Stimulated activated CD4-positive, alpha-beta T cell treated with anti-CD3 and anti-CD28 coated beads, Interleukin-15, amount 100 ng/mL, for 1 hour (primary cell): ENCODE measurements at places on chromosomes 4 and X.

DNA sequence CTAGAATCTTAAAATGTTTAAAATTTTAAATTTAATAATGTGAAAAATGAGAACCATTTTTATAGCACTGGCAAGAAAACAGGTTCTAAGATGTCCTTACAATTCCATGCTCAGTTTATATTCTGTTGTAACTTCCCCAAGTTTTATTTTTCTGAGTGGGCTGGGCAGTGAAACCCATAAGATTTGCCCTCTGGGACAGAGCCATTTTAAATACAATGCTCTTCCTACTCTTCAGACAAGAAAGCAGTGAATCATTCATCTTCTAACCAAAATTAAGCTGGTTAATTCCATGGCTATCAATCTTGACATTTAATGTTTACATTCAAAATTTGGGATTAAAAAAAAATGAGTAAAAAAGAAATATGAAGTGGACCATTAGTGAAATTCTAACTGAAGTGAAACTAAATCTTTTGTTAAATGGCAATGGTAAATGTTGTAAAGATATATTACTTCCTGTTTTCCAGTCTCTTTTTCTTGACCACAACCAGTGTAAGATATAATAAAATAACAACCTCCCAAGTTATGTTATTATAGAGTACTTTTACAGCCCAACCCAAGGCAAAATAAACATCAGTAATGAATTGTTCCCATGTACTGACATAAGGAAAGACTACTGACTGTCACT, 37.2 kb upstream of the PTPN13 start:
- no peak for DNase-seq

- no peak for DNase-seq
Observed at GRCh38 chr4:24856586-24856985, 56.3 kb downstream of the CCDC149 start.

GRCh38 chr4:1408418-1408817, 2.2 kb upstream of the NKX1-1 start:
- no peak for DNase-seq

DNA sequence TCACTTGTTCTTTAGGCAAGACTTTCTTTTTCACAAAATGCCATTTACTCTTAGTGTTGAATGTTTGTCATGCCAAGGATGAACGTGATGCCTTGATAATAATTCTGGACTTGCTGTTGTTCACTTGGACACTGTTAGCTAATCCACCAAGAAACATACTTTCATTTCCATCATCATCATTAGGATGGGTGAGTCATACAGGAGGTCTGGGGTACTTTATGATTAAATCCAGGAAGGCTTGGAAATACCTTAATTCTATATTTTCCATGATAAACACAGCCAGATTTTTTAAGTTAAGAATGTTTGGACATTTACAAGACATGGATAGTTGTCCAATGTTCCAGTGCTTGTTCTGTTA, 260.7 kb upstream of the GIMD1 start:
- DNase-seq, result no peak

GRCh38 chrX:110713666-110714065, 82.0 kb downstream of the CHRDL1 start:
- no peak for DNase-seq

GRCh38 chr4:74451214-74451661, 6.3 kb downstream of the AREG start:
- no peak for DNase-seq

GRCh38 chr4:153523164-153523796, 57.1 kb downstream of the TMEM131L start:
- DNase-seq, result no peak

GRCh38 chrX:110418316-110419235, 59.9 kb downstream of the RTL9 start:
- no peak for DNase-seq

- no peak for DNase-seq
Observed at GRCh38 chr4:79854856-79855502, 218.1 kb downstream of the ANTXR2 start.

- no peak for DNase-seq
Observed at GRCh38 chr4:42293967-42294813, 103.1 kb upstream of the SHISA3 start.

- DNase-seq, result no peak
Observed at GRCh38 chr4:95304898-95305297, 243.9 kb downstream of the UNC5C start.

DNA sequence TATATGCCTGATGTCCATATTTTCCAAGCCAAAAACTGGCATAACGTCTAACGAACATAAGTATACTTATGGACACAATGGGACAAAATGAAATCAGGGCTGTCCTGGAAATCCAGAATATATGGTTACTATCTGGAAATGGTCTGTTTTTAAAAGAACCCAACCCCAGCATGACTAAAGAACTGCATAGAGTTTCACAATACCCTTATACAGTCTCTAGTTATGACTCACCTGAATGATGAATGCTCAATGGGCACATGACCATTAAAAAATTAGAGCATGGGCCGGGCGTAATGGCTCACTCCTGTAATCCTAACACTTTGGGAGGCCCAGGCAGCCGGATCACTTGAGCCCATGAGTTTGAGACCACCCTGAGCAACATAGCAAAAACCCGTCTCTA, 31.8 kb downstream of the AMMECR1 start:
- DNase-seq, result no peak

DNA sequence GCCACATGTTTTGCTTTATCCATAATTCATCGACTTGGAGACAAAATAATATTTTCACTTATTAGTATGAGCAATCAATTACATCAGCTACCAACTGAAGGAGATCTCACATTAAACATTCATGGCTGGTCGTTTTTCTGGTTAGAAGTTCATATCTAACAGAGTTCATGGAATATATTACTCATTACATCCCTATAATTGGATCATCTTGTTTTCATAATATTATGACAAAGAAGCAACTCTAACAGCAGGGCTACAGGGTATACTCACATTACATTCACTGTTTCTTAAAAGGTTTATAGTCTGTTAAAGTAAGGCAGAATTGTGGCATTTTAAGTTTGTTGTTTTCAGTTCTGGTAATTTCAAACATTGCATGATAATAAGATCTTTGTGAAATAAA, 33.0 kb downstream of the GSTCD start:
- no peak for DNase-seq

DNA sequence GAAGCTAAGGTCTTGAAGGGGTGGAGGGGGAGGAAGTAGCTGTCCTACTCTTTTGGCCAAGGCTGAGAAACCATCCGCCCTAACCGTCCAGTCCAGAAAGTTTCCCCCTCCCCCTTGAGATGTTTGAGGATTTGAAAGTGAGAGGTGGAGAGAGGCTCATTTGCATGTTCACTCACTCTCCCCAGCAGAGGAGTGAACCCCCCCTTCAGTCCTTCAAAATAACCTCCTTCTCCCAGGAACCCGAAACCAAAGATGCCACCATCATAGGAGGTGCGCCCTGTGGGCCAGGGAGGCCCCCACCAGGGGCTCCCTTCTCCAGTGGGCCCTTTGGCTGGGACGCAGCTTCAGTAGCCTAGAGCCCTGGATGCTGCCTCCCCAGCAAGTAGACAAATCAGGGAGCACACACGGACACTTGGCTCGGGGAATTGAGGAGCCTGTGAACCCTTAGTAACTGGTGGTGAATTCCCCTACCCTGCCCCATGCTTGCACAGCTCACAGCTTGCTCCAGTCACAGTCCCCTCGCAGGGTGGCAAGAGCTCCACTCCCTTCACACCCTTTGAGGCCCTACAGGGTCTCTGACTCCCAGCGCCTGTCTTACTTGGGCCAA, 25.6 kb downstream of the ELF4 start:
- no peak for DNase-seq

DNA sequence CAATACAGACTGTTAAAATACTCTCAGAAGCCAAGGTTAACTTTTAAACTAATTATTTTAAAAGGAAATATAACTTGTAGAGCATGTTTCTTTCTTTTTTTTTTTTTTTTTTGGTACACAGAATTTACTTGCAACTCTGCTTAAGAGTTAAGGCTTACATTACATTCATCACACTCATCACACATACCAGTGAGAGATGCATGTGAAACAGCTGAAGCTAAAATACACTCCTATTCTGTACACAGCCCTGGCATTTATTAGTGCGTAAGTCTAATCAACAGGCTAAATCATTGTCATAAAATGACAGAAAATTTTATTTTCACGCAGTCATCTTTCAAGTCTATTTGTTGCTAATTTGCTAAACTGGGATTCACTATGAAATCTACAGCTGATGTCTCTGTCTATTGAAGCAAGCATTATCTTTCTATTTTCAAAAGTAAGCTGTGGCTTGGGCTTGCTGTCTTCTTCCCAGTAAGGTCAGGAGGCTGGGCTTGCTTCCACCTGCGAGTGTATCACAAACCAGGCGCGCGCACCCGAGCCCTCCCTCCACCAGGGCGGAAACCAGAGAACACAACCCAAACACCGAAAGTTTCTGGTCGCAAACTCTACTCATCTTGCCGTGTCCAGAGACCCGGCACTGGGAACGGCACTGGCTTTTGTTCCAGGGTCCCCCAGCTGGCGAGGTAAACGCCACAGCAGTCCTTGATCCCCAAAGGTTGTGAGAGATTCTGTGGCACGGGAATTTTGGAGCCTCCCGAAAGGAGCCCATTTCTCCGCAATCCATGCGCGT, 3.9 kb downstream of the MAML3 start:
- DNase-seq, result peak; percentile 21

DNA sequence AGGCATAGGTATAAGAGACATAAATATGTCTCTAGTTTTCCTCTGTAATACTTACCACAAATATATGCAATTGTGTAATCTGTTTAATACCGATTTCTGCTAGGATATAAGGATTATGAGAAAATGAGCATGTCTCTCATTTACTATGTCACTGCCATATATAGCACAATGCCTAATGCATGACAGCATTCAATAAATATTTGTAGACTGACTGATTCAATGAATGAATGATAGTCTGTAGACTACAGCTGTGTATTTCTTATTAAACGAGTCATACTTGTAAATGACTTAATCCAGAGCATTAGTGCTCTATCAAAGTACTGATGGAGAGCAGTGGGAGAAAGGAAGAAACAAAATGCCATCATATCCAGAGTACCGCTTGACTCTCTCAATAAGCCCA, 175.6 kb downstream of the PPP3CA start:
- DNase-seq, result no peak

DNA sequence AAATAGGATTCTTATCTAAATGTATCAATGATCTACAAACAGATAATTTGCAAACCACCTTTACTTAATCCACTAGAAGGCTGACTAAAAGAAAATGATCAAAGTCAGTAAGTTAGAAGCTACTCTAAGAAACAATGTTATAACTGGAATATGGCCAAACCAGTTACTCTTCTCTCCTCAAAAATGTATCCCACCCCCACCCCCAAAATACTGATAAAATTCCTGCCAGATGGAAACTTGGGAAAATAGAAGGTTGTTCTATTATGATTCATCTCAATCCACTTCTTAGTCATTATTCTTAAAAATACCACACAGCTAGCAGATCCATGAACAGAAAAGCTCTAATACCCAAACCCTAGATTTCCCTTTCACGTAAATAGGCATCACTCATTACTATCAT, 206.4 kb downstream of the KLHL13 start:
- DNase-seq, result no peak

- DNase-seq, result no peak
Observed at GRCh38 chr4:6270636-6271121, 1.0 kb downstream of the WFS1 start.

DNA sequence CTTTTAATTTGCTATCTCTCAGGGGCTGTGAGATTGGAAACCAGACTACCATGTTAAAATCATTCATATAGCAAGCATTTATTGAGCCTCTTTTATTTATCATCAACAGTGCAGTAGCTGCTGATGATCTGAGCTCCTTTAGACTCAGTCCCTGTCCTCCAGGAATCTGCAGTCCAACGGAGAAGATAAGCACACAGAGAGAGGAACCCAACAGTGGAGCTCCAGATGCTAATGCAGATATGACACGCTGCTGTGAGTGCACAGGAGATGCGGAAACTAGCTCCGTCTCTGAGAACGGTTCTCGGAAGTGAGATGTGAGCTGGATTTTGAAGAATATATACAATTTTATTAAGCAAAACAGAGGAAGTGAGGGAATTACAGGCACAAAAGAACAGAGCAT, 35.4 kb downstream of the DCHS2 start:
- no peak for DNase-seq

GRCh38 chrX:133749370-133749769, 236.0 kb downstream of the GPC3 start:
- no peak for DNase-seq

DNA sequence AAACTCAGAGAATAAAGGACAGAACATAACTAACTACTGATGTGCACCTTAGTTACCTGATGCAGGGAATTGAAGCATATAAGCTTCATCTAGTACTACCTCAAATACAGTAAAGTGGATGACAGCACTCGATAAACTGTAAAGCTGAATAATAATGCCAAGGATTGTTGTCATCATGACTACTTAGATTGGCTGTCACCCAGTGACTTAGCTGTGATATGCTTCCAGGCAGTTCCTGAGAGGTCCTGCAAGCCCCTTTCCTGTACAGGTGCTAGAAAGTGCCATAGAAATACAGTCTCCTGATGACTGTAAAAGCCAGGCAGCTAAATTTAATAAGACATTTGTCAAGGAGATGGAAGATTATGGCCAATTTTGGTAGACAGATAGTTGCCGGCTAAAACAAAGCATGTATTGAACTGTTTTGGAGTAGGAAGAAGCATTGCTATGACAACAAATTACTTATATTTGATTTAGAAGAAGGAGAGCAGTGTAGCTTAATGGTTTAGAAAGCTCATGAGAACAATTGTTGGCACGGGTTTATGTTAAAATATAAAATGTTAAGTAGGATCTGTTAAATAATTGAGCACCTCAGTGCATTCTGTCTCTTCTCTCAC, 29.7 kb downstream of the TMEM164 start:
- no peak for DNase-seq

DNA sequence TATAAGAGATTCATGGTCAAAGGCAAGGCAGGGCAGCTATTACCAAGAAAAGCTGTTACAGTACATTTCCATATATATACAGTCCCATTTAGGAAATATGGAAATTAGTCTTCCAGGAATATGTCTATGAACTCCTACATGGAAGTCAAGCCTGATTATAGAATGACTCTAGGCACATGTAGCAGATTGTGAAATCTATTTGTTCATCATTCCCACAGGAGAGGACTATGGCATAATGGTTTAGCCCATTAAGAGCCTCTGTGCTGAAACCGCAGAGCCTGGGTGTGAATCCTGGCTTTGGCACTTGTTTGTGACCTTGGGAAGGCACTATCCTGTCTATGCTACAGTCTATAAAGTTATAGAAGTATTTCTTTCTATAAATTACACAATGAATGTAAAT, 764.8 kb downstream of the RAPGEF2 start:
- no peak for DNase-seq

DNA sequence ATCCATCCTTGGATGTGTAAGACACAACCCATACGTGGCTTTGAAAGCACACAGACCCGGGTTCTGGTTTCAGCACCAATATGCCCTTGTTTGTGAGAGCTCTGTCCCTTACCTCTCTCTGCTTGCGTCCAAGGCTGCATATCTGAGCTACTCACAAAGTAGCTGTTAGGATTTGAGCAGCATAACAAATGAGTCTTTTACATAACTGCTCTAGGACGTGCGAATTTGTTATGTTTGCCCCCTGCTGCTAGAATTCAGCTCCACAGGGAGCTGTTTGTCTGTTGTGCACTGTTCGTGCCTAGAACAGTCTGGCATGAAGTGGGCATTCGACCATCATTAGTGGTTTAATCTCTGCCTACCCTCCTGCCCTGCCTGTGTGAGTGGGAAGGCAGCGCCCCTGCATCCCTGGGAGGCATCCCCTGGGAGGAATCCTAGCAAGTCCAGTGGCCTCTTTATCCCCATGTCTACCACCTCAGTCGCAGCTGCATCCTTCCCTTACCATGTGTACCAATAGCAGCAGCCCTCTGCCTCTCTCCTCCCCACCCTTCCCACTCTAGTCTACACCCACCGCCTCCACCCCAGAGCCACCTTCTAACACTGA, 42.1 kb downstream of the SLC2A9 start:
- DNase-seq, result no peak
